ENCODE measurements at places on chromosomes 1 and 21. TPM values are rescaled to one million over a fixed set of nuclear protein-coding genes. Genes with fewer than 3 reads are reported as not detected.

DNA sequence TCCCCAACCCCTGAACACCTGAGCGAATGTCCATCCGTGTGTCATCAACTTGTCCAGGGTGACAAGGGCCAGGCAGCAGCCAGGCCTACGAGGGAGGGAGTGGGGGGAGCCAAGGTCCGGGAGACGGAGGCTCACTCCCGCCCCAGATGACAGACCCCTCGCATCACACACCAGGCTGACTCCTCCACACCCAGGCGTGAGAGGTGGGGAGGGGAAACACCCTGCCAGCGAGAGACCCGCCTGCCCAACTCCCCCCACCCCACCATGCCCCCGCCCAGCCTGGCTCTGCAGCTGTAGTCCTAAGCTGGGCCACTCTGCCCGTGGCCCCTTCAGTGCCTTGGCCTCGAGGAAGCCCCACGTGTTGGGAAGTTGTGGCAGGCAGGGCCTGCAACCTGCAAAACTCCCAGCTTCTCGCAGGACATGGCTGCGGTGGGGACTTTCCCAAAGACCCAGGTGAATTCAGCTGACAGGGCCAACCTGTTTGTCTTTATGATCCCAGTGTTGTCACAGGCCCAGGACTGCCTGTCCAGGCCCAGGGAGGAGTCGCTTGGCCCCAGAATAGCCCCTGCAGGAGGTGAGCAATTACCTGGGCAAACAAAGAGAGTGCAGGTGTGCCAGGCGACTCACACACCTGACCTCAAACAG is 62.9 kb downstream of the RIPK4 start:
- no peak overlapping the region for H3K4me3 ChIP-seq
- H3K27ac ChIP-seq = no peak overlapping the region
- no peak for DNase-seq
- no peaks in the 10 kb centered on the region for H3K27me3 ChIP-seq
- H3K4me1 ChIP-seq = peaks cover 5% of the 10 kb centered on the region
- H3K36me3 ChIP-seq = no peaks in the 10 kb centered on the region

- no peak for DNase-seq
- peaks cover 5% of the 10 kb centered on the region for H3K4me1 ChIP-seq
- no peak overlapping the region for H3K27ac ChIP-seq
- no peaks in the 10 kb centered on the region for H3K36me3 ChIP-seq
Observed at GRCh38 chr21:44288251-44289110, 2.8 kb downstream of the AIRE start.

GJA9 gene
- not detected for total RNA-seq

DNA sequence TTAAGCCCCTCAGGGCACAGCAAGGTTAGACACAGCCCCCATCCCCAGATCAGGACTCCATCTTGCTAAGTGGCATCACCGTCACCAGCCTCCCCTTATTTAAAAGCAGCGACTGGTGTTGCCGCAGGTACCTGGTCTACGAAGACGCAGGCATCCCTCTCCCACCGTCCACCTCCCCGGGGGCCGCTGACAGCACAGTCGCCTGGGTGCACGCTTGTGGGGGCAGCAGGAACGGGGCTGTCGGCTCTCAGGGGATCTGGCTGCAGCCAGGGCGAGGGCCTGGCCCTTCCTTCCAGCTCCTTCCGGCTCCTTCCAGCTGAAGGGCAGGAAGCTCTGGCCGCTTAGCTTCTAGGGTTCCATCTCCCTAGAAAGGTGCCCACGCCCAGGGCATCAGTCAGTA is 17.6 kb upstream of the CCDC27 start:
- peaks cover 6% of the 10 kb centered on the region for H3K27me3 ChIP-seq
- no peak overlapping the region for H3K4me3 ChIP-seq
- no peak for DNase-seq
- no peaks in the 10 kb centered on the region for H3K4me1 ChIP-seq
- H3K27ac ChIP-seq = no peak overlapping the region
- H3K36me3 ChIP-seq = peaks cover 9% of the 10 kb centered on the region

NMNAT2 gene
- total RNA-seq = 0.69 TPM

Data from mesothelial cell of epicardium (in vitro differentiated cells).